ENCODE measurements at places on chromosomes 13 and 19.

DNA sequence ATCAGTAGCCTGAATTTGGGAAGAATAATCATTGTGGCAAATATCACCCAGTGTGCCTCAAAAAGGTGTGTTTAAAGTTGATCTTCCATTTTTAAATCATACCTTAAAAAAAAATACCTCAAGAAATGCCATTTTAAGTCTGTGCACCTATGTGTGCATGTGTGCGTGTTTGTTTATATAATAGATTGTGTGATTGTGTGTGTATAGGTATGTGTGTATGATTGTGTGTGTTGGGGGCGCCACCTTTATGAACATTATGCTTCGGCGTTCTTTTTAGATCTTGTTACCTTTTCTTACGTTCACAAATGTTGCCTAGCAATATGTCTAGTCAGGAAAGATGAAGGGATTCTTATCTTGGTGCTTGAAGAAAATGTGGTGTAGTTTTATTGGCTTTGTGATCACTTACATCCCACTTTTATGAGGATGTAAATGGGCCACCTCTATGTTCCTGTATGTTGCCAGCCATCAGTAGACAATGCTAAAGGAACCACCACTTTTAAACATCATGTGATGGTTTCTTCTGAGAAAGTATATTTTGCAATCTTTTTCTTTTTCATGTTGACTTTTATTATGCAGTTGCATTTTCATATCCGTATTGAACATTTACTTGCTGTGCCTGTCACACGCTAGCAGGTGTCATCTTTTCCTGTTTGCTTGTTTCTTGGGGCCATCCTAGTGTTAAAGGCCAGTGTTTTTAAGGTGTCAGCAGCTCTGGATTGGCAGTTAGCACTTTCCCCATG is 2.2 kb upstream of the IRS2 start:
- no peak for DNase-seq

DNA sequence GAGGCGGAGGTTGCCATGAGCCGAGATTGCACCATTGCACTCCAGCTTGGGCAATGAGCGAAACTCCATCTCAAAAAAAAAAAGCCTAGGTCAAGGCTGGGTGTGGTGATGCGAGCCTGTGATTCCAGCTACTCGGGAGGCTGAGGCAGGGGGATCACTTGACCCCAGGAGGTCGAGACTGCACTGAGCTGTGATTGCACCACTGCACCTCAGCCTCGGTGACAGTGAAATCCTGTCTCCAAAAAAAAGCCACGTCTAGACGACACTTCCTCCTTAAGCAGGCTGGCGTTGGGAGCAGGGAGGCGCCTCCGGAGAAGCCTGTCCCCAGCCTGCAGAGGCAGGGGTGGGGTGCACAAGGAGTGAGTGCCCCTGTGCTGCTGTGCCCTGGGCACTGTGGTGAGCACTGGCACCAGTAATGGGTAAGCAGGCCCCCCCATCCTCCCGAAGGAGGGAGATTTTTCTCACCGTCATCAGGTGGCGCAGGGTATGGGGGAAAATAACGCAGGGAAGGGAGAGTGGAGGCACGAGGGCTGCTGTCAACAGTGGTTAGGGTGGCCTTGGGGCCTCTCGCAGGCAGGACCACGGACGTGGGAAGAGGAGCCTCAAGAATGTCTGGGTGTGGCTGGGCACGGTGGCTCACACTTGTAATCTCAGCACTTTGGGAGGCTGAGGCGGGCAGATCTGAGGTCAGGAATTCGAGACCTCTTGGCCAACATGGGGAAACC is 706 bp downstream of the P2RY11 start:
- DNase-seq, result no peak

- no peak for DNase-seq
Measured at GRCh38 chr19:15238639-15239155, 6.4 kb upstream of the EPHX3 start.

DNA sequence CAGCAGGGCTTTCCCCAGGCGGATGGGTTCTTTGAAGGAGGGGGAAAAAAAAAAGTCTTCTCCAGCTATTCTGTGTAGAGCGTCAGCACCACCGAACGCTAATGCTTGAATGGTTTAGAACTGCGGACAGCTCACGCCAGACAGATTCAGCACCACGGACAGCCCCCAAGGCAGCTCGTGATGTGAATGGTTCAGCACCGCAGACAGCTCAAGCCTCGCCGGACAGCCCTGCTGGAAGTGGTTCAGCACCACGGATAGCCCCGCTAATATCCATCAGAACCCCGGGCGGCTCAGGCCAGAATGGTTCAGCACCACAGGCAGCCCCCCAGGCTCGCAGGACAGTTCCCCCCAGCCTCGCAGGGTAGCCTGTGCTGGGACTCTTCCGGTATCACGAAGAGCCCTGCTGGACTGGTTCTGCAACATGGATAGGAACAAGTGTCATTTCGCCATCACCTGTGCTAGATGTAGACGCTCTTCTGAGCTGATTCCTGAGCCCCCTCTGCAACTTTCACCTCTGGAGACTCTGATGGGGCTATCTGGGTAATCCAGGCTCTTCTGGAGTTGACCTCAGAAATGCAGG is 4.9 kb upstream of the SMIM17 start:
- no peak for DNase-seq

DNA sequence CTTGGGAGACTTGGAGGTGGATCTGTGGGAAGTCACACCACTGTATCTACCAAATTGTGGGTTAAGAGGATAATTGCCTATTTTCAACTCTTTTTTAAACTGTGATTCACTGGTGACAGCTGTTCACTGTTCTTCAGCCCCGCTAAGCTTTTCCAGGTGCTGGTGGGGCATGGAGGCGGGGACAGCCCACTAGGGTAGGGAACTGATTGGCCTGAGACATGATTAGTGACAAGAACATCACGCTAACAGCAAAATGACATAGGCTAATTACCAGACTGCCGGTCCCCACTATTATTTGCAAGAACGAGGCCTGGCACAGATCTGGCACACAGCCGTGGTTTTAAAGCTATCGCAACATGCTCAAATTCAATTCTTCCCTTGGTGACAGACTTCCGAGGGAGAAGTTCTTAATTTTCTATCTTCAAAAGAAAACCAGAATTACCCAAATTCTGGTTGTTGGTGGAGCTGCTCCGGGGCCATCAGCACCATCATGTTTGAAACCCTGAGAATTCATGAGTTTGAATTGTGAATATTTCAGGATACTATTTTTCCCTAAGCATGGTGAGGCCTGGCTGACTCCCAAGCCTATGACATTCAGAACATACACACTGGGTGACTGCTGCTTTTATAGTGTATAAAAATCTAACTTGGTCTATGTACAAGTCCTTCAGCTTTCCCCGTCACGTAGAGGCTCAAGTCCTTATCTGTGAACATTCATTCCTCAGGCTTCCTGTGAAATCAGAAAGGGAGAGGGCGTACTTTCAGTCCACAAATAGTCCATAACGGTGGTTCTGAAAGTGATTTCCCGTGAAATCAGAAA is 17.9 kb downstream of the DOCK9 start:
- DNase-seq, result no peak

- no peak for DNase-seq
Measured at GRCh38 chr13:22111152-22111783, 440.4 kb downstream of the FGF9 start.

DNA sequence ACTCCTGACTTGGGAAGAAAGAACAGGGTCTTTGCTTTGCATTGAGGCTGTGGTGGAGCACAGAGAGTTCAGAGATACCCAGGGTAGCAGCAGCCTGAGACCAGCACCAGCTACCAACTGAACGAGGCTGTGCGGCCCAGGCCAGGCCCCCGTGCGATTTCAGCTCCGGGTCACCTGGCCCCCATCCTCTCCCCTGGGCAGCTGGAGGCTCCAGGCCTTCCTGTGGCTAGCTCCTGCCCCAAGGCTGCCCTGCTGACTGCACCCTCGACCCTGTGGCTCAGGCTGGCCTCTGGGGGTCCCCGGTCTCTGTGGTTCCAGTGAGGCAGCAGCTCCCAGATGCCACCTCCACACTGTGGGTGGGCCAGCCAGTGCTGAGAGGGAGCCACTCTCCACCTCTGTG is 52.8 kb downstream of the MCF2L start:
- DNase-seq, result no peak

GRCh38 chr19:56671613-56671994 is at the start of gene ZNF835:
Gene ZNF835, minus strand, starts transcription at chr19:56671757. Its CDS starts 6,559 bp downstream, at chr19:56665198.
- DNase-seq, result no peak

- DNase-seq, result no peak
Measured at GRCh38 chr19:13169769-13170168, 19.6 kb downstream of the IER2 start.

DNA sequence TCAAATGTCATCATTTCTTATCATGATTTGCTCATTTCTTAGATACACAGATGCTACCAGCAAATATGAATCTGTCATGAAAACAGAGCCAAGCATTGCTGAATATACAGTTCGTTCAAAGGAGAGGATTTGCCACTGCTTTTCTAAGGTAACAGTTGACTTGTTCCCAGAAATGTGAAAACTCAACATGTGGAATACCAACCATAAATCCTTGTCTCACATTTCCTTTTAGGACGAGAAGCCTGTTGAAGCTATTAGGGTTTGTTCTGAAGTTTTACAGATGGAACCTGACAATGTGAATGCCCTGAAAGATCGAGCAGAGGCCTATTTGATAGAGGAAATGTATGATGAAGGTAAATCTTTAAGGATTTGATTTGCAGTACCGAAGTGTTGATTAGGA is 86.7 kb downstream of the DNAJC3 start:
- DNase-seq, result no peak

DNA sequence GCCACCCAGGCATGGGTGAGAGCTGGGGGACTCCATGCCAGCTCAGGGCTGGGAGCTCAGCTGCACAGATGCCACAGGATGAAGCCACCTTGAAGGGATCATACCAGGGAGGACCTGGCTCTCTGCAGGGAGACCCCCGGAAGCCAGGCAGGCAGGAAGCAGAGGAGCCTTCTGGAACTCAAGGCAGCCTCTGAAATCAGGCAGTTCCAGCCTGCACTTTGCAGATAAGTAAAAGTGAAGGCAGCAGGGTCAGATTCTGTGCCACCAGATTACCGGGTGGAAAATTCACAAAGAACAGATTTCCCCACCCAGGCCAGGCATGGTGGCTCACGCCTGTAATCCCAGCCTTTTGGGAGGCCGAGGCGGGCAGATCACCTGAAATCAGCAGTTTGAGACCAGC is 2.5 kb downstream of the TMEM259 start:
- no peak for DNase-seq

- no peak for DNase-seq
Measured at GRCh38 chr13:112871742-112872141, 97.3 kb upstream of the MCF2L start.

- no peak for DNase-seq
Measured at GRCh38 chr13:112752711-112753541, 63.1 kb downstream of the ATP11A start.

DNA sequence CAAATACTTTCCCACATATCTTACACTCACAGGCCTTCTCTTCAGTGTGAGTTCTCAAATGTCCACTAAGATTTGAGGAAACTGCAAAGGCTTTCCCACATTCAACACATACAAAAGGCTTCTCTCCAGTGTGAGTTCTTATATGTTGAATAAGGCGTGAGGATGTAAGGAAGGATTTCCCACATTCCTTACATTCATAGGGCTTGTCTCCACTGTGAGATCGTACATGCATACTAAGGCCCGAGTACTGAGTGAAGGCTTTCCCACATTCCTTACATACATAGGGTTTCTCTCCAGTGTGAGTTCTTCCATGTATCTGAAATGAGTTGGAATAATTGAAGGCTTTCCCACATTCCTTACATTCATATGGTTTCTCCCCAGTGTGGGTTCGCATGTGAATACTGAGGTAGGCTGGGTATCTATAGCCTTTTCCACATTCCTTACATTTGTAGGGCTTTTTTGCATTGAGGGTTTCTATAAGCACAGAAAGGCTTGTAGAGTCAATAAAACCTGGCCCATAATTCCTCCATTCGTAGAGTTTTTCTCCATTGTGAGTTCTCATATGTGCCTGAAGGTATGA is 9.6 kb downstream of the ZNF426 start:
- no peak for DNase-seq

DNA sequence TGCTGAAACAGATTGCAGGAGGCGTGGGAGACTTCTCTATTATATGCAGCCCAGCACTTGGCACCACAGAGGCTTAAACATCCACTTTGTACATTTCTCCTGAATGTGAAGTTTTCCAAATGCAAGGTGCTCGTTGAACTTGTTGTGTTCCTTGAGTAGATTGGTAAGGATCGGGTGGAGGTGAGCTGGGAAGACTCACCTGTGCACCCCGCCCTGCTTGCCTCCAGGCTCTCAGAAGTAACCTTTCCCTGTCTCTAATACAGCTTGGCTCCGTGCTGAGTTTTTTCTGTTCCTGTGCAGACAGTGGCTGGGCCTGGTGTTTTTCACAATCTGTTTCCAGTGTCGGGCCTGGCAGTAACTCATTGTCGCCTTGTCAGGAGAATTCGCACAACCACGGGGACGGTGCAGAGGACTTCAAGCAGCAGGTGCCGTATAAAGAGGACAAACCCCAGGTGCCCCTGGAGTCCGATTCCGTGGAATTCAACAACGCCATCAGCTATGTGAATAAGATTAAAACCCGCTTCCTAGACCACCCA is 12.3 kb downstream of the SIN3B start:
- DNase-seq, result no peak

DNA sequence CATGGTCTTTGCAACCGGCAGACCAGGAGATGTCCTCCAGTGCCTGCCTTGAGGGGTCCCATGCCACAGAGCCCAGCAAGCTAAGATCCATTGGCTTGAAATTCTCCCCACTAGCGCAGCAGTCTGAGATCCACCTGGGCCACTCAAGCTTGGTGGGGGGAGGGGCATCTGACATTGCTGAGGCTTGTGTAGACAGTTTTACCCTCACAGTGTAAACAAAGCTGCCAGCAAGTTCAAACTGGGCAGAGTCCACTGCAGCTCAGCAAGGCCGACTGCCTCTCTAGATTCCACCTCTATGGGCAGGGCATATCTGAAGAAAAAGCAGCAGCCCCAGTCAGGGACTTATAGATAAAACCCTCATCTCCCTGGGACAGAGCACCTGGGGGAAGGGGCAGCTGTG is 32.0 kb upstream of the ITM2B start:
- DNase-seq, result no peak

GRCh38 chr19:33052352-33052972 is 12.2 kb downstream of the RHPN2 start:
- DNase-seq, result no peak

- no peak for DNase-seq
Measured at GRCh38 chr13:35552172-35552844, 75.8 kb upstream of the MAB21L1 start.

DNA sequence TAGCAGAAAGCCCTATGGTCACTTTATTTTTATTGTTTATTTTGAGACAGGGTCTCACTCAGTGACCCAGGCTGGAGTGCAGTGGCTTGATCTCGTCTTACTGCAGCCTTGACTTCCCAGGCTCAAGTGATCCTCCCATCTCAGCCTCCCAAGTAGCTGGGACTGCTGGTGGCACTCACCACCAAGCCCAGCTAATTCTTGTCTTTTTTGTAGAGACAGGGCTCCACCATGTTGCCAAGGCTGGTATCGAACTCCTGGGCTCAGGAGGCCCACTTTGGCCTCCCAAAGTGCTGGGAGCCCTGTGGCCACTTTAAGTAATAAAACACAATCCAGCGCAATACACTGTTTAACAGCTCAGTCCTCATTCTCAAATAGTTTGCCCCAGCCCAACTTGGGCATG is 69.3 kb downstream of the NUFIP1 start:
- DNase-seq, result no peak

GRCh38 chr19:50050406-50051227 is 24.8 kb downstream of the ZNF473 start:
- DNase-seq, result no peak

- no peak for DNase-seq
Measured at GRCh38 chr13:52187029-52187423, 27.6 kb upstream of the NEK3 start.

All from cortex of kidney (tissue), 1 donor.